ENCODE measurements at places on chromosomes 1 and 21.

GRCh38 chr1:110070671-110071242, at the start of gene ALX3:
Gene ALX3 (minus strand): TSS chr1:110070672. CDS start chr1:110070612, 60 bp downstream.
- no peak for DNase-seq

DNA sequence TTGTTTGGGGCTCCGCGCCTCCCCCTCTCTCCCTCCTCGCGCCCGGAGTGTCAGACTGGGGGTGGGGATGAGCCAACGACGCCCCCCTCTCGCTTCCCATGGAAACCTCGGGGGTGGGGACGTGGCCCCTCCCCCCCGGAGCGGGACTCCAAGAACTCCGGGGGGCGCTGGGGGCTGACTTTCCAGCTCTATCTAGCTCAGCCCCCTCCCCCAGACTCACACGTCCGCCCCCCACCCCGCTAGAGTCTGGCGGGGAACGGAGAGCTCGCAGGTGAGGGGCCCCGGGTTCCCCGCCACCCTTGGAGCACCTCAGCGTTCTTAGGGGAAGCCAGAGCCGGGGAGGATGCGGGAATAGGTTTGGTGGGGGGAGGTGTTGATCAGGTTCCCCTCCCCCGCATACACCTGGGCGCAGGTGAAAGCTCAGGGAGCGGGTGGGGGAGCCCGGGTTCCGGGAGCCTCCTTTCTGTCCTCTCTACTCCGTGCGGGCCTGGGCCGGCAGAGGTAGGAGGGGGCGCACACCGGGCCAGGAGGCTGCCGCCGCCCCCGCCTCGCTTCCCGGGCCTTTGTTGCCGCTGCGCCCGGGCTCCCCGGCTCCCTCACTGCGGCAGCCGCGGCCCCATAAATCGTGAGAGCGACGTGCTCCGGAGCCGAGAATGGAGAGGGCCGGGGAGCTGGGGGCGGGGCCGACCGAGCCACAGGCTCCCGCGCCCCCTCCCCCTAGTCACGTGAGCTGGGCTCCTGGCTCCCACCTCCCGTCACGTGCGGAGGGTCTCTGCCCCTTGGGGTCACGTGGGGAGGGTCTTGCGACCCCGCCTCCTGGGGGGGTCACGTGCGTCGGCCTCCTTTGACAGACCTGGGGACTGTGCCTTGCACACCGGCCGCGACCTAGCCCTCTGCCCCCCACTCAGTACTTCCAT, 1.9 kb downstream of the EFNA3 start:
- no peak for DNase-seq

DNA sequence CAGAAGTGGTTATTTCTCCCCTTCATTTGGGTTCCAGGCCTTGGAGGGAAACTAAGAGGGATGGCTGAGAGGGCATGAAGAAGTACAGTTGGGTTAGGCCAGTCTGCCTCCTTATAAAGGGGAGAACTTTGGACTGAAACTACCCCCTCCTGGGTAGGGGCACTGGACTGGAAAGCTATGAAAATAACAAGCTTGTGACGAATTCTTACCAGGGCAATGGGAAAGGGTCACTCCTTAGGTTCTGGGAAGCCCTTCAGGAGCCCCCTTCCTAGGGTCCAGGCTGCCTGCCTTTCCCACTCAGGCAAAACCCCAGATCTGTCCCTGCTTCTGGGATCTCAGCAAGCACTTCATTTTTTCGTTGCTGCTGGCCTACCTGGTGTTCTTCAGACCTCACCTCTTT, 9.8 kb upstream of the P3R3URF start:
- no peak for DNase-seq

GRCh38 chr1:192860478-192861185, 51.8 kb downstream of the RGS2 start:
- DNase-seq: no peak

DNA sequence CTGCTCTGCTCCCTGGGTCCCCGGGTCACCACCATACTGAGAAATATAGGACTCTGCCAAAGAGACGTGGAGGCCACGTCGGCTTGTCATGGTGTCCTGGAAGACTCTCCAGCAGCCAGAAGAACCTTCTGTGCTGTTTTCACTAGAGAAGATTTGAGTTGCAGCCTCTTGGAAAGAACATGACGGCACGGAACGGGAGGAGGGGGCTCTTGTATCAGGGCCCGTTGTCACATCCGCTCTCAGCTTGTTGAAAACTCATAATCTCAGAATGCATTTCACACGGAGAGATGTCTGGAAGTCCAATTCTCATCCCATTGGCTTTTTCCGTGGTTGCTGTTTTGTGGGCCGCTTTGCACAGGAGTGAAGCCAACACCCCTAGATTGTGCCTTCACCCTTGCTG, 39.4 kb upstream of the FAM3B start:
- DNase-seq: no peak

DNA sequence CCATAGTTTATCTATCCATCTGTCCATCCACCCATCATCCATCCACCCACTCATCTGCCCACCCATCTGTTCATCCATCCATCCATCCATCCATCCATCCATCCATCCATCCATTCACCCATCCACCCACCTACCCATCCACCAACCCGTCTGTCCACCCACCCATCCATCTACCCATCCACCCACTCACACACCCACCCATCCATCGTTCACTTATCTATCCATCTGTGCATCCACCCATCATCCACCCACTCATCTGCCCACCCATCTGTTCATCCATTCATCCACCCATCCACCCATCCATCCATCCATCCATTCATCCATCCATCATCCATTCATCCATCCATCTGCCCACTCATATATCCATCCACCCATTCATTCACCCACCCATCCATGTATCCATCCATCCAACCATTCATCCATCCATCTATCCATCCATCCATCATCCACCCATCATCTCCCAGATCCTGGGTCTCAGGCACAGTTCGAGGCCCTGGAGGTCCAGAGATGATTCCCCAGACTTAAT, 88.2 kb upstream of the WNT4 start:
- DNase-seq: no peak

DNA sequence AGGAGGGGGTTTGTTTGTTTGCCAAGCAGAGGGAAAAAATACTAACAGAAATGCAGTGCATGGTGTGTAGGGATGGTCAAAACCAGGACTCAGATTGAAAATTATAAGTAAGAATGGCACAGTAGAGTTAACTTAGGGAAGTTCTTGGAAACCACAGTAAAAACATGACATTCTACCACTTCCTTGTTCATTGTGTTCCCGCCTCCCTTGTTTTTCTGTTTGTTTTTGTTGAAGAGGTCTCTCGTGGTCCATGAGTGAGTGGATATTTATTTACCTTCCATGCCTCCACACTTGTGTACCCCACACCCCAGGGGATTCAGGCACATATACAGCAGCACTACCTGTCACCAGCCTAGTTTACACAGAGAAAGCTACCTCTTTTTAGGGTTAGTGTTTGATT, 69.6 kb downstream of the OLFML2B start:
- DNase-seq: no peak

GRCh38 chr1:82923931-82924330, 1075.0 kb downstream of the TTLL7 start:
- no peak for DNase-seq

- no peak for DNase-seq
These were observed 15.4 kb upstream of the TENT5C start for GRCh38 chr1:117590273-117590925.

DNA sequence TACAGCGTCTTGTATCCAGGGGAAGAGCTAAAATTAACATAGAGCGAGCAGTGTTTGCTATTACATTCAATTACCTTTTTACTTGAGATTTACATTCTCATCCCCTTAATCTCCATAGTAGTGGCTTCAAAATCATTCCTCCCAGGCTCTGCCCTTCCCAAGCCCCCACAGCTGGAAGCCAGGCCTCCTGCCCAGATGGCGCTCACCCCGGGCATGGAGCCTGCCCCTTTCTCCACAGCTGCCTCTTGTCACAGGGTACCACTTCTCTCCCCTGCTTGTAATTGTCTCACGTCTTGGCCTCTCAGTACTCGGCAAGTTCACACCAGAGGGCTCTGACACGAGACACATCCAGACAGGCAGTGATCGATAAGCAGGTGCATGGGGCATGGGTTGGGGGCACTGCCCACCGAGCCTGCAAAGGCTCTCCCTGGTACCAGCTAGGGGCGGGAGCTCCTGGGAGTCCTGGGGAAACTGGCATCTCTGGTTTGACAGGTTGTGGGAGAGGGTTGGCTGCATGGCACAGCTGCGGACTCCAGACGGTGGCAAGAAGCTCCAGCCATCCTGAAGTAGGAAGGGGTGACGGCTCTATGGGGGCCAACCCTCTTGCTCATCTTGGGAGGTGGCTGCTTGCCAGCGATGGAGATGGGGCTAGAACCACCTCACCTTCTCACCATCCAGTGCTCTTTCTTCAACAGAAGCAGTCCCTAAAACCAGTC, 20.1 kb downstream of the CASZ1 start:
- peak; percentile 74 for DNase-seq

GRCh38 chr1:221397606-221398005, 344.3 kb downstream of the DUSP10 start:
- DNase-seq: no peak

- DNase-seq: no peak
These were observed 17.2 kb downstream of the CDCP2 start for GRCh38 chr1:54135436-54136120.

DNA sequence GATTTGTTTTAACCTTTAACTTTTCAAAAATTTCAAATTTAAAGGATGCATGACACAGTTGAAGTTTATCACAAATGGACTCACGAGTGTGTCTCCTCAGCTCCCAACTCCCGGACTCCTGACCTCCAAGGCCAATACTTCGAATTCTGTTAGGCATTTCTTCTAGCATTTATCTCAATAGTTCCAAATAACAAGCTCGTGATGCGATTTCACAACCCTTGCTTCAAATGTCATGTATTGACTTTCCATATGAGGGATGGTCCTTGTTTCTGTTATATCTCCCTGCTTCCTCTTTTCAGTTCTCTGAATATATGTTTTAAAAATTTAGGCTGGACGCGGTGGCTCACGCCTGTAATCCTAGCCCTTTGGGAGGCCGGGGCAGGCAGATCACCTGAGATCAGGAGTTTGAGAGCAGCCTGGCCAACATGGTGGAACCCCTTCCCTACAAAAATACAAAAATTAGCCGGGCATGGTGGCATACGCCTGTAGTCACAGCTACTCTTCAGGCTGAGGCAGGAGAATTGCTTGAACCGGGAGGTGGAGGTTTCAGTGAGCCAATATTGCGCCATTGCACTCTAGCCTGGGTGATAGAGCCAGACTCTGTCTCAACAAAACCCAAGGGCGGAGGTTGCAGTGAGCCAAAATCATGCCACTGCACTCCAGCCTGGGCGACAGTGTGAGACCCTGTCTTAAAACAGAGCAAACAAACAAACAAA, 52.0 kb upstream of the TINAGL1 start:
- DNase-seq: no peak

Measured in breast epithelium (tissue), 4 donors.